Sigmoid colon (tissue), 7 donors: ENCODE measurements at places on chromosomes 1 and 21. TPM values are rescaled to one million over a fixed set of nuclear protein-coding genes. Genes with fewer than 3 reads are reported as not detected.

DNA sequence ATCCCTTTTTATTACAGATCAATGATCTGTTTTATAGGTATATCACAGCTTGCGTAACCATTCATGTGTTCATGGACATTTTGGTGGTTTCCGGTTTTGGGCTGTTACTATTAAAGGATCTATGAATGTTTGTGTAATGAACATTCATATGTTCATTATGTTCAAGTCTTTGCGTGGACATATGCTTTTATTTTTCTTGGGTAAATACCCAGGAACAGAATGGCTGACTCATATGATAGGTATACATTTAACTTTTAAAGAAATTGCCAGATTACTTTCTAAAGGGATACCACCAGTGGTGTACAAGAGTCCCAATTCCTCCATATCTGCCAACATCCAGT, 73.7 kb downstream of the SPATA46 start:
- no peak for DNase-seq

- DNase-seq, result no peak
These were observed 32.3 kb downstream of the AGT start for GRCh38 chr1:230681599-230681998.

HAO2 gene
- total RNA-seq, result not detected

GRCh38 chr1:32228771-32229170, 6.6 kb downstream of the EIF3I start:
- no peak for DNase-seq

- DNase-seq, result no peak
These were observed 19.1 kb upstream of the NTMT2 start for GRCh38 chr1:170126696-170127095.

DNA sequence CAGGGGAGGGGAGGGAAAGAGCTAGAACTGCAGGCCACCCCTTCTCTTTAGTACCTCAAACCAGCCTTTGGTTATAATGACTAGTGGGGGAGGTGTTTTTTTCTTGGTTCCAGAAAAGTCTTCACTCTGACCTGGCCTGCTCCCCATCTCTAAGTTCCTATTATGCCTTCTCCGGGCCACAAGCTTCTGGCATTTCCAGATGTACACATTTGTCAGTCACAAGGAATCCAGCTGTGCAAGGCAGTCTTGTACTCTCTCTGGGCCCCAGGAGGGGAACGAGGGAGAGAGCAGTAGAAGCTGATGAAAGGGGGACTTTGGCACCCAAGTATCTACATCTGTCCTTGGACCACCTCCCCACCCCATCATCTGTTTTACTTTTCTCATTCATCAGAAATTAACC, 2.7 kb upstream of the FALEC start:
- DNase-seq, result no peak

GRCh38 chr1:217088011-217088410, 364.8 kb upstream of the ESRRG start:
- no peak for DNase-seq
